GM12878 (cell line): ENCODE measurements at places on chromosomes 4 and X. TPM values are rescaled to one million over a fixed set of nuclear protein-coding genes. Genes with fewer than 3 reads are reported as not detected.

FGD1 gene
- polyA plus RNA-seq = 0.45 and 0.52 TPM in 2 replicates

GIMD1 gene
- not detected in 2 replicates for polyA plus RNA-seq

GPR119 gene
- not detected in 2 replicates for polyA plus RNA-seq

PARM1 gene
- polyA plus RNA-seq = 38.6 and 41.5 TPM in 2 replicates

DUX4 gene
- not detected in 2 replicates for polyA plus RNA-seq

PNMA6A gene
- 0.15 TPM in 1 of 2 replicates, not detected in the other for polyA plus RNA-seq

TFDP3 gene
- not detected in 2 replicates for polyA plus RNA-seq

KCTD8 gene
- polyA plus RNA-seq = not detected in 2 replicates

RASL11B gene
- 0.11 and 0.19 TPM in 2 replicates for polyA plus RNA-seq

RTL3 gene
- polyA plus RNA-seq = 0.37 TPM in 1 of 2 replicates, not detected in the other

CCNB3 gene
- polyA plus RNA-seq = not detected in 2 replicates

SFRP2 gene
- polyA plus RNA-seq = 0.16 TPM in 1 of 2 replicates, not detected in the other

VEGFD gene
- polyA plus RNA-seq = not detected in 2 replicates

RS1 gene
- 0.04 TPM in 1 of 2 replicates, not detected in the other for polyA plus RNA-seq

CLTRN gene
- 0.14 TPM in 1 of 2 replicates, not detected in the other for polyA plus RNA-seq

GPR173 gene
- not detected in 2 replicates for polyA plus RNA-seq

GSX2 gene
- polyA plus RNA-seq = not detected in 2 replicates

FAM9C gene
- polyA plus RNA-seq = not detected in 2 replicates

HOPX gene
- not detected in 2 replicates for polyA plus RNA-seq

NEIL3 gene
- polyA plus RNA-seq = 13.0 and 13.8 TPM in 2 replicates

ASMT gene
- polyA plus RNA-seq = not detected in 2 replicates
